ENCODE measurements at places on chromosomes 16 and 17.

DNA sequence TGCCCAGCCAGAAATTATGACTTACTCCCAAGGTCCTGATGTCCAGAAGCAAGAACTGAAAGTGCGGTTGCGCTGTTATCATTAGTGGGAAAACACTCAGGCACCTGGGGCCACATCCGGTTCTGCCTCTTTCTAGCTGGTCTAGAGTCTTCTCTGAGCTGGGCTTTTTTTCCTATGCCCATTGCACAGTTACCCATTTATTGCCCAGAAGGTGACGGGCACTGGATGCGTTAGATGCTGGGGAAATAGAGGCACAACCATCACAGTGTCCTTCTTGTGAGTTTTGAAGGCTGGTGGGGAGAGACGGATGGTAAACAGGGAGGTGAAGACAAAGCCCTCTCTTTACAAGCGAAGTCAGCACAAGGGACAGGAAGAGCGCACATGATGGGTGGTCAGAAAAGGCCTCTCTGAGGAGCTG lies 37.7 kb downstream of the PLCG2 start:
- no peak for DNase-seq

DNA sequence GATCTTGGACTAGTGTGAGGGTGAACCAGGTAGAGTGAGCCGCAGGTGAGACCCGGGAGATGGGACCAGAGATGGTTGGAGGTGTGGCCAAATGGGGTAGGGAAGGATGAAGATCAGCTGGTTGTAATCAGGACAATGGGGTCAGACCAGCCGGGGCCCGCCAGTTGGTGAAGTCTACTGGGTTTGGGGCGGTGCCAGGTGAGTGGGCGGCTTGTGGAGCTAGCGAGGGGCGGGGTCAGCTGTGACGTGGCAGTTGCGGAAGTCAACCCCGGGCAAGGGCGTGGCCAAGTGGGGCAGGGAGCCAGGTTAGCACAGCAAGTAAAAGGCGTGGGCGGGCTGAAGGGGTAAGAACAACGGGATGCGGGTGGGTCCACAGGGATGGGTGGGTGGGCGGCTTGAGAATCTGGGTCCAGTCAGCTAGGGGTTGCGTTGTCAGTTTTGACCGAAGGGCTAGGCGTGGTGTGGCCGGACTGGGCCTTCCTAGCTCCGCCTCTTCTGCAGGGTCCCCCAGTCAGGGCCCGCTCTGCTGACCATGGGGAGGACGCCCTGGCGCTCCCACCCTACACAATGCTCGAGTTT lies 25.5 kb upstream of the ALKBH5 start:
- DNase-seq = peak; percentile 84

DNA sequence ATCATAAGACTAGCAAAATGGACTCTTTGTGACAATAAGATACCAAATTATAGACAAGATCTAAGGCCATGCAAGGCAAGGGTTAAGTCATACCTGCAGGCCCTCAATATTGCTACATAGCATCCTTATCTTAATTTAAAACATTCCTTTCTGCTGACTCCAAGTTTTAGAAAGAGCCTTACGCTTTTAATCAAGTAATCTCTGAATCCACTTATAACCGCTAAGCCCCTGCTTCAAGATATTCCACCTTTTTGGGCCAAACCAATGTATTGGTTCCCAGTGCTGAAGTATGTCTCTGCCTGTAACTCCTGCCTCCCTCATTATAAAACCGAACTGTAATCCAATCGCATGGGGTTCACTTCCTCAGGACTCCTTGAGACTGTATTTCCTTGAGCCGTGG lies 255.4 kb downstream of the PHKB start:
- DNase-seq = no peak

GRCh38 chr16:73049511-73049910 lies 1.6 kb upstream of the ZFHX3 start:
- no peak for DNase-seq
